ENCODE measurements at places on chromosomes 12 and 14.
A peak's percentile ranks its signal among the peaks of the same experiment; 100 is the strongest.

DNA sequence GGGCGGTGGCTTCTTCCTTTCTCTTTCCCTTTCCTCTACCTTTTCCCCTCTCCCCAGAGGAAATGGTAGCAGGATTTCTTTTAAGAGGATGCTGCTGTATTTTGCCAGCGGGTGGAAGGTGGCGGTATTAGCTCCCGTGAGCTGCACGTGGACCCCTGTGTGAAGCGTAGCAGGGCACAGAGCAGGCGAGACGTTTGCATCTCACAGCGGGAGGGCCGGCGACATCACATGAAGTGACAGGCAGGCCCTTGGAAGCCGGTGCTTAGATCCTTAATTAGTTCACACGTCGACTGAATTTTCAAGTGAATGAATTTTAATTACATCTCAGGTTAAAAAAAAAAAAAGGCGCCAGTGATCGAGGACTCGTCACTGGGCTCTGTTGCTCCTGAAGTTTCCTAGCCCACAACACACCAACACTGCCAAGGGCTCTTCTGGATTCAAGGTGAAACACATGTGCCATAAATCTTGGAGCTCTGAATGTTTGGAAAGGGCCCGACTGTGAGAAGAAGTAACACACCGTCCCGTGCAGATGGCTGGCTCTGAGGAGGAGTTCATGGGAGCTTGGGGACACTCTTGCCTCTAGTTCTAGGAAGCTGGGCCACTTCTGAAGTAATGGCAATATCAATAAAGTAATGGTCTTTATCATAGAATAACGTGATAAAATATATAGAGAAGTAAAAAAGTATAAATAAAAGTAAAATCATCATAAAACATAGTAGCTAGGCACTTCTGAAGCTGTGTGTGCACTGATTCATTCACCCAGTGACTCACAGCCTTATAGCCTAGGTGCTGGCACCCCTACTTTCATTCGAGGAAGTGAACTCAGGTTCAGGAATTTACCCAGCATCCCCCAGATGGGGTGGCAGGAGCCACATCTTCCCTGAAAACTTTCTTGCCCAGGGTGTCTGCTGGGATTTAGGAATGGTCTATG, 75.3 kb downstream of the AACS start:
- DNase-seq, result no peak

GRCh38 chr12:12735301-12735700, 18.1 kb downstream of the CDKN1B start:
- DNase-seq, result no peak

DNA sequence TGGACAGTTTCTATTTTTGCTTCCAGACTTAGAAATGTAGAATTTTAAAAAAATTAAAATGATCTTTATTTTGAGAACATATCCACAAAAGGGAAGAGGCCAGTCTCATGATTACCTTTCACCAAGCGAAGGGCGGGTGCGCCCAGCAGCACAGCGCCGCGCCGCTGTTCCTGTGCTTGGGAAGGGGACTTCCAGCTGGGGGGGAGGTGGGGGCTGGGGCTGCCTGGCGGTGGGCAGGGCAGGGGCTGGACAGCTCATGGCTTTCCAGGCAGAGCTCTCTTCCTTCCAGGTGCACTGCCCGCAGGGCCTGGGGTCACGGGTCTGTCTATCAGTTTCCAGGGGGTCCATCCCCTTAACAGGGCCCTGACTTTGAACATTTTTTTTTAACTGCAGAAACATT, 199.9 kb downstream of the TTC7B start:
- no peak for DNase-seq

GRCh38 chr12:132561427-132562156, 48.8 kb downstream of the LRCOL1 start:
- DNase-seq, result no peak

DNA sequence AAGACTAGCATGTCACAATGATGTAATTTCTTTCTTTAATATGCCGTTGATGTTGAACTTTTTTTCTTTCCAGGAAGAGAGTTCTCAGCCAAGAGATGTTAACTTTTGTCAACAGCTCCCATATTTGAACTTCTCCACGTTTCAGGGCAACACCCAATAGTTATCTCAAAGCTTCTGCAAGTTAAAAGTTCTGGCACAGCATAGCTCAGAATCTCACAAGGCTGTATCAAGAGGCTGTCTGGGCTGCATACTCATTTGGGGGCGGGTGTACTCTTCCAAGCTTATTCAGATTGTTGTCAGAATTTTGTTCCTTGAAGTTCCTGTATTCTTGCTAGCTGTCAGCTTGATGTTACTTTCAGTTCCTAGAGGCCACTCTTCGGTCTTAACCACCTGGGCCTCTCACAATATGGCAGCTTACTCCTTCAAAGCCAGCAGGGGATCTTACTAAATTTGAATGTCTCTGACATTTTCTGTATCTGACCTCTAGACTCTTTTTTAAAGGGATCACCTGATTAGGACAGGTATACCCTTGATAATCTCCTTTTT, 38.9 kb downstream of the KCNC2 start:
- no peak for DNase-seq

DNA sequence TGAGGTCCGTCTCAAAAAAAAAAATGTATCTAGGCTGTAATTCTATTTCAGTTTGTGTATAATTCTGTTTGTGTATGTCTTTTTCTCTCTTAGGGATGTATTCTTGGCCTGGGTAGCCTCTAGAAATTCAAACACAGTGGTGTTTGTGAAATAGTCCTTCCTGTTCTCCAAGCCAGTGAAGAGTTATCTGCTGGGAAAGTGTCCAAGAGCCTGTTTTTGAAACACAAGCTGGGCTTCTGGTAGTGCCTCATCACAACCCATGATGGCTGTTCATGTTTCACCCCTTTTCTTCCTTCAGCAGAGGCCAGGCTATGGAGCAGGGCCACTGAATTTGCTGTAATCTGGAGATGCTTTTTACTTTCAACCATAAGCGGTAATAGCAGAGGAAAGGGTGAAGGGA, 14.7 kb downstream of the METTL3 start:
- DNase-seq, result no peak

DNA sequence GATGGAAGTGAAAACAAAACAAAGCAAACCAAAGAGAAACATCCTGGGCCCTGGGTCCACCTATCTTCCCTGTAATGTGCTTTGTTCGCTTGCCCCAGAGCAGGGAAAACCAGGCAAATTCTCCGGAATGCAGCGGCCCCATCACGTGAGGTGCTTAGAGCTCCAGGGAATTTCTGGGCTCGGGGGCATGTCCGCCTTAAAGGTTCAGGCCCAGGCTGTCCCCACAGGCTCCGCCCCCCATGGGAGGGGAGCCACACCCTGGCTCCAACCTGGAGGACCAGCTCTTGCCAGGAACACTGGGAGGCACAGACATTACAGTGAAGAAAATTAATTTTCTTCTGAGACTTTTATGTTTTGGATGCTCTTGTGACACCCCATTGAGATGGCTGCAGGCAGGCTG, 69.9 kb downstream of the RBM19 start:
- DNase-seq, result no peak

DNA sequence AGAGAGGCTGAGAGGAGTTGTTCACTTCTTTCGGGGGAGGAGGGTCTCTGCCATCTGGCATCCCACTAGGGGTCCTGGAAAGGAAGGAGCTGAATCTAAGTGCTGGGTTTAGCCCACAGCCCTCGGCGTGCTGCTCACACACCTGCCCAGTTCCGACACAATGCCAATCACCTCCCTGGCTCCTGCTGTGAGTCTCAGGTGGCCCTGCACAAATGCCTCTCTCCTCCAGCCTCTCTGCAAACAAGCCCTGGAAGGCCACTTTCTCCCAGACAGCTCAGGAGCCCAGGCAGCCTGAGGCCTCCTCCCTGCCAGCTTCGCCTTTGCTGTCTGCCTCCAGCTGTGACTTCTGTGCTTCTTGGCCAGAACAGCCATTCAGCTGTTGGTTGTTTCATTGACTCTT, 51.2 kb downstream of the SMIM41 start:
- DNase-seq, result no peak

- peak; percentile 56 for DNase-seq
Observed at GRCh38 chr12:117836999-117837736, 131.6 kb downstream of the KSR2 start.

- no peak for DNase-seq
Observed at GRCh38 chr12:64194333-64195149, 27.6 kb downstream of the KICS2 start.

GRCh38 chr12:132061641-132062430, 82.3 kb downstream of the DDX51 start:
- no peak for DNase-seq

GRCh38 chr14:22598099-22598895, at the start of gene ABHD4:
Gene ABHD4, plus strand, starts transcription at chr14:22598300. Its CDS starts 7 bp downstream, at chr14:22598307.
- peak; percentile 62 for DNase-seq

GRCh38 chr12:85807730-85808129, 28.5 kb downstream of the RASSF9 start:
- DNase-seq, result no peak

DNA sequence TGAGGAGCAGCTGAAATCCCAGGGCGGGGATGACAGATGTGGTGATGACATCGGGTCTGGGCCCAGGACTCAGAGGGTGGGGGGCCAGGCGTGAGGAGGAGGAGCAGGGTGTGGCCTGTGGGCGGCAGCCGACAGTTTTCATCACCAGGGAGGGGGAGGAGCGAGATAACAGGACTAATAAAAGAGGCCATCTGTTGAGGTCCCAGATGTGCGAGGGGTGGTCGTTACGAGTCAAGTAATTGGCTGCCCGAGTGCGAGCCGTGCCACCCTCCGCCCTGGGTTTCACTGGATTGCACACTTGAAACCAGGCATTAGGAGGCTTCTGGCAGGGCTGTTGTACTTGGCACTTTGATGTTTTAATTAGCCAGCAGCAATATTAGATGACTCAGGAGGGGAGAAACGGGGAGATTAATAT, 67.2 kb downstream of the NOS1 start:
- no peak for DNase-seq

- no peak for DNase-seq
Observed at GRCh38 chr12:109682708-109683060, 30.9 kb upstream of the FAM222A start.

GRCh38 chr12:50061946-50062686, 4.7 kb downstream of the ASIC1 start:
- DNase-seq, result no peak

DNA sequence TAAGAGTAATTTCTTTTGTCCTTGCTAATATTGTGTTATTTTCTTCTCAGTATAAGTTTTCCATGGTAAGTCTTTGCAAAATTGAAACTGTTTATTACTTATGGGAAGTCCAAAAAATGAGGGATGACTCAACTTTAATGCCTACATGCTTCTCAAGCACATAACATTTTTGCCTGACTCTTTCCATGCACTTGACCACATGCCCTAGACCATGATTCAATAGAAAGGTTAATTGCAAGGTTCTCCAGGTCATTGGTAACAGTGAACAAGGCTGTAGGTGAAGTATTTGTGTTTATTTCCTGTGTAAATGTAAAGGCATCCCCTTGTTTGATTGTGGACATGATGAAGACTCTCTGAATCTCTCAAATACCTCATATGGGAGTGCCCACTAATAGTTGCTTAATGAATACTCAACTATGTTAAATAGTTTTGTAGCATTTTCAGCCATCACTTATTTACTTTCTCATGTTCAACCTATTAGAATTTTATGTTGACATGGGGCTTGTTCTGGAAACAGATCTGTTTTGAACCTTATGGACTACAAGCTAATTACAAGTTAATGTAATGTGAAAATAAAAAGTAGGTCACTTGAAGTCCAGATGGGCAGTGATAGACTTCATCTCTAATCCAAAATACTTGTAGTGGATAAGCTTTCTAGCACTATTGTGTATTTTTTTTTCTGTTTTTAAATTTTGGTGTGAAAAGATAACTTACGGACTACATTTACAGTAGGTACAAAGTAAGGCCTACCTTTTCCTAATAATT, 131.7 kb downstream of the TMTC2 start:
- no peak for DNase-seq

DNA sequence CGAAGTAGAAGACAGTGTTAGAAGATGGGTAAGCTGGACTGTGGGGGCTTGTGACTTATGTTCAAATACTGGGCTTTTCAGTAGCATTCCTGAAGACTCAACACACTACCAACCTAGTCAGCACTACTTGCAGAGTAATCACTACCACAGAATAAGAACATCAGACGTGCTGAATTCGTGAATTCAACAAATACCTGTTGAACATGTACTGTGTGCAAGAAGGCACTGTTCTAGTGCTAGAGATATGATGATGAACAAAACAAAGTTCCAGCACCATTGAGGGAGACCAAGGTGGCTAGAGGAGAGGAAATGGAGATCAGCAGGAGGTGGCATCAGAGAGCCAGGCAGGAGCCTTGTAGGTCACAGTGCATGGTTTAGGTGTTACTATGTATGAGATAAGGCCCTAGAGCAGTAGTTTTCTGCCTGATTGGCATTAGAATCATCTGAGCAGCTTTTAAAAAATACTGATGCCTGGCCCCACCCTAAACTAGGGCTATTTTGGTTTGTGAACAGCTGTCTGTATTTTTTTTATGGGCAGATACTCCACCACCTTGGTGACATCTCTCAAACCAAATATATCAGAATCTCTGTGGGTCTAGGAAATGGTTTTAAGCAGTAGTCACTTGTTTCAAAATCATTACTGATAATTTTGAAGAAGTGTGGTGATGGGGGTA, 26.8 kb downstream of the FERMT2 start:
- DNase-seq, result no peak

DNA sequence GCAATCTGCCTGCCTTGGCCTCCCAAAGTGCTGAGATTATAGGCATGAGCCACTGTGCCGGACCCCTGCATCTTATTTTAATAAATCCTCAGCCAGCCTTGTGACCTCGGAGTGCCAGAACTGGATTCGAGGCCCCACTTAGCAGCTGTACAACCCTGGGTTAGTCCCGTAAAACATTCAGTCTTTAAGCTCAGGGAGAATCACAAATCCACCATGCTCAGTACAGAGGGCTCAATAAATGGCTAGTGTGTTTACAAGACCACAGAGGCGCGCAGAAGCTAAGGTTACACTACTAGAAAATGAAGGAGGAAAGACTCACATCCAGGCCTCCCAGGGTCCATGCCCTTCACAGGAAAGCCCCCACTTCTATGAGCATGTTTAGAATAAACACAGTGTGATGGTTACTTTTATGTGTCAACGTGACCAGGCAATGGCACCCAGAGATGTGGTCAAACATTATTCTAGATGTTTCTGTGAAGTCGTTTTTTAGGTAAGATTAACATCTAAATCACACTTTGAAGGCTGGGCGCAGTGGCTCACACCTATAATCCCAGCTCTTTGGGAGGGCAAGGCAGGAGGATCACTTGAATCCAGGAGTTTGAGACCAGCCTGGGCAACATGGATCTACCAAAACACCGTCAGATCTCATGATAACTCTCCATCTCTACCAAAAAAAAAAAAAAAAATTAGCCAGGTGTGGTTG, 55.3 kb downstream of the CLMN start:
- DNase-seq, result no peak

All from T-helper 1 cell (primary cell).